ENCODE measurements at places on chromosomes 6 and 20.
A peak's percentile ranks its signal among the peaks of the same experiment; 100 is the strongest.

- no peak for DNase-seq
These were observed 808 bp downstream of the SDC4 start for GRCh38 chr20:45347297-45347935.

DNA sequence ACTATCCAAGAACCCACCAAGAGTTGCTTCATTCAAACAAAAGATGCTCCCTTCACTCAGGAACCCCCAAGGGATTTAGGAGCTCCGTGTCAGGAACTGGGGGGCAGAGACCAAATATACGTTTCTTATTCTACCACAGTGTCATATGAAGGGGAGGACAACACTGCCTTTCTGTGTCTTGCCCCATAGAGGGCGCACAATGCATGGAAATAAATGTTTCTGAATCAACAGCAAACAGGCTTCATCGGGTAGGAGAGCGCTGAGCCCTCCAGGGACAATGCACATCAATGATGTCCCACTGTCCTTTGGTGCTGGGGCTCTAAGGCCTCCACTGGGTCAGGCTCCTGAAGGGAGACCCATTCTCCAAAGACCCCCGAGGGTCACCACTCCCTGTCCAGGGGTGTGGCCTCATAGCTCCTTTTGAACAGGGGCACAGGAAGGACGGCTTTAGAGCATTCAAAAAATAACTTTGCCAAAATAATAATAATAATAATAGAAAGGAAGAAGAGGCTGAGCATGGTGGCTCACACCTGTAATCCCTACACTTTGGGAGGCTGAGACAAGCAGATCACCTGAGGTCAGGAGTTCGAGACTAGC is 31.1 kb downstream of the PLG start:
- DNase-seq = peak; percentile 43

DNA sequence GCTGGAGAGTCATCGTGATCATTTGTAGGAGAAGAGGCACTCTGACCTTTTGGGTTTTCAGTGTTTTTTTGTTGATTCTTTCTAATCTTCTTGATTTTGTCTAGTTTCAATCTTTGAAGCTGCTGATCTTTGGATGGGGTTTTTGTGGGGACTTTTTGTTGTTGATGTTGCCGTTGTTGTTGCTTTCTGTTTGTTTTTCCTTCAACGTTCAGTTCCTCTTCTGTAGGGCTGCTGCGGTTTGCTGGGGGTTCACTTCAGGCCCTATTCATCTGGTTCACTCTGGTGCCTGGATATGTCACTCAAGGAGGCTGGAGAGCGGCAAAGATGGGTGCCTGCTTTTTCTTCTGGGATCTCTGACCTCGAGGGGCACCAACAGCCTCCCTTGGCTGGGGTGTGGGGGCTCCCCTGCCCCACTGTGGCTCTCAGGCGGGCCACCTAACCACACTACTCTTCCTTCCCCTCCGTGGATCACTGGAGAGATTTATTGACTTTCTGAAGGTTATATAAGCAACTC is 21.5 kb upstream of the TMEM244 start:
- no peak for DNase-seq

GRCh38 chr20:38685853-38686473 is 38.3 kb upstream of the SLC32A1 start:
- DNase-seq = peak; percentile 47

GRCh38 chr6:105733556-105734162 is 330.8 kb upstream of the PREP start:
- no peak for DNase-seq

DNA sequence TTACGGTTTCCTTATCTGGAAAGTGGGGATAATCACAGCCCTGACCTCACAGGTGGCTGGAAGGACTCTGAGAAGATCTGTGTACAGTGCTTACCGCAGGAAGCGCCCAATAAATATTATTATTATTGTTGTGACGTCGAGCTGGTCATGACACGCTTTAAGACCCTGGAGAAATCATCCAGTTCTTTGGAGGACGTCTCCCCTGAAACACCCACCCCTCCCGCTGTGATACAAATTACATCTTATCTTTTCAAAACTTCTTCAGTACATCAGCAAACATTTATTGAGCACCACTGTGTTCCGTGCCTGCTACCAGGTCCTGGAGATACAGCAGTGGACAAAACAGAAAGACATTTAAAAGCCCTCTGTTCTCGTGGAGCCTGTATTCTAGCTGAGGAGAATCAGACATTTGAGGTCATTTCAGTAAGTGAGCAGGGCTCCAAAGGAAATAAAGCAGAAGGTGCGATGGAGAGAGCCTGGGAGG is 118.7 kb downstream of the CEBPB start:
- DNase-seq = no peak

DNA sequence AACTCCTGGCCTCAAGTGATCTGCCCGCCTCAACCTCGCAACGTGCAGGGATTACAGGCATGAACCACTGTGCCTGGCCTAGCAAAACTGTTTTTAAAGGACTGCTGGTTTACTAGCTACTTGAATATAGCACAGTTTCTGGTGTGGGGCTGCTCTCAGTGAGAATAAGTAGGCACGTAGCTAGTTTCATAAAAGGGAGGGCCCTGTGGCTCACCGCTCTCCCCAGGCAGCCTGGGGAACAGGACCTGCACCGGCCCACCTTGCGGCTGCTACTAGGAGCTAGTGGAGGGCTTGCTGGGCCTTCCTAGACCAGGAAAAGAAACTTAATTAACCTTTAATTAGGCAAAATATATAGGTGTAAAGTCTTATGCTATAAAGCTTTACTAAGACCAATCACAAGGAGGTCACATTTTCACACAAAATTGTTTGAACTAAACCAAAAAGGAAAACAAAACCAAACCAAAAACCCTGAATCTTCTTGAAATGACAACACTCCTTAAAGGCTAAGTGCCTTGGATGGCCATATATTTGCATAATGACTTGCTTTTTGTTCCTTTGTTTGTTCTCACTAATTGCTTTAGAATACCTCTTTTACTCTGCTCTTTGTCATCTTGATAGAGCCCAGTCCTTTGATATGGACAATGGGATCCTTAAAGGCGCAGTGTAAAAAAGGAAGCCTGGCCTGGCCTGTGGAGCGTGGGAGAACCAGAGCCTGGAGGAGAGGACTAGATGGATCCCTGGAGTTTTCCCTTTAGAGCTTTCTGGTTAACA is 69.5 kb upstream of the SAMD5 start:
- no peak for DNase-seq

DNA sequence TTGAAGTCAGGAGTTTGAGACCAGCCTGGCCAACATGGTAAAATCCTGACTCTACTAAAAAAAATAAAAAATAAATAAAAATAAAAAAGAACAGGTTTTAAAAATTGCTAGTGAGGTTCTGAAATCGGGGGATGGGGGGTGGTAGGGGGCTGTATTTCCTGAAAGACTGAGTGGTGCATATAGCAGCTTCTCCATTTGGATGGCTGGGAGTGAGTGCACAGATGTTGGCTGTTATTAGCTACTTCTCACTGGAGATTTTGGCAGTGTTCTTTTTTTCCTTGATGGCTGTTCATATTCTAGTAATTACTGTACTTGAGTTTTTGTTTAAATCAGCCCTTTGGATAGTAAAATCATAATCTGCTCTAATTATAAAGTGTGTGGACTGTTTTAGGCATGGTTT is 79.8 kb downstream of the RTN4IP1 start:
- no peak for DNase-seq

DNA sequence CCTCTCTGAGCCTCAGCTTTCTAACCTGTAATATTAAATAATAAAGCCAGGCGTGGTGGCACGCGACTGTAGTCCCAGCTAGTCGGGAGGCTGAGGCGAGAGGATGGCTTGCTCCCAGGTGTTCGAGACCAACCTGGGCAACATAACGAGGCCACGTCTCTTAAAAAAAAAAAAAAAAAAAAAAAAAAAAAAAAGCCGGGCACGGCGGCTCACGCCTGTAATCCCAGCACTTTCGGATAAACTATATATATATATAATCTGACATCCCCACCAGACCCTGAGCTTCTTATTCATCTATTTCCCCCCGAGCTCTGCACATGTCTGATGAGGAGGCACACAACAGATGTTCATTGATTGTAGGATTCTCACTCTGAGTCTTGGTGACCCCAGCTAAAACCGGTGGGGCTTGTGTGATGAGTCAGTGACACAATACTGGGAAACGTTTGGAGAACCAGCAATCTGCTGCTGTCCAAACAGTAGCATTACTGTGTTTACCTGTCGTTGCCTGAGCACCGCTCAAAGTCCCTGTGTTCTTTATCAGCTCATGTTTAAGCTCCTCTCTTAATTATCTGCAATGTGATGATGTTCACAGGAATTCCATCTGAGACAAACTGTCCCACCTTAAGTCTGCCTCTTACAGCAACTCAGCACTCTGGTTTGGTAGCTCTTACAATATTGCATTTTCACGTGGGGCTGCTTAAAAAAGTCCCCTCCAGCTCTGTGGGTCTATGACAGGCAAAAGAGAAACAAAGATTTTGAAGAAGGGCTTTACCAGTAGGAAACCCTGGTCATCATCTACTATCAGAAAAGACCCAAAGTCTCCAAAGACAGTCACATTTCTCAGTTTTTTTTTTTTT is 1.0 kb upstream of the SPATA2 start:
- peak; percentile 35 for DNase-seq

GRCh38 chr6:50836231-50836630 is 17.6 kb downstream of the TFAP2B start:
- no peak for DNase-seq

DNA sequence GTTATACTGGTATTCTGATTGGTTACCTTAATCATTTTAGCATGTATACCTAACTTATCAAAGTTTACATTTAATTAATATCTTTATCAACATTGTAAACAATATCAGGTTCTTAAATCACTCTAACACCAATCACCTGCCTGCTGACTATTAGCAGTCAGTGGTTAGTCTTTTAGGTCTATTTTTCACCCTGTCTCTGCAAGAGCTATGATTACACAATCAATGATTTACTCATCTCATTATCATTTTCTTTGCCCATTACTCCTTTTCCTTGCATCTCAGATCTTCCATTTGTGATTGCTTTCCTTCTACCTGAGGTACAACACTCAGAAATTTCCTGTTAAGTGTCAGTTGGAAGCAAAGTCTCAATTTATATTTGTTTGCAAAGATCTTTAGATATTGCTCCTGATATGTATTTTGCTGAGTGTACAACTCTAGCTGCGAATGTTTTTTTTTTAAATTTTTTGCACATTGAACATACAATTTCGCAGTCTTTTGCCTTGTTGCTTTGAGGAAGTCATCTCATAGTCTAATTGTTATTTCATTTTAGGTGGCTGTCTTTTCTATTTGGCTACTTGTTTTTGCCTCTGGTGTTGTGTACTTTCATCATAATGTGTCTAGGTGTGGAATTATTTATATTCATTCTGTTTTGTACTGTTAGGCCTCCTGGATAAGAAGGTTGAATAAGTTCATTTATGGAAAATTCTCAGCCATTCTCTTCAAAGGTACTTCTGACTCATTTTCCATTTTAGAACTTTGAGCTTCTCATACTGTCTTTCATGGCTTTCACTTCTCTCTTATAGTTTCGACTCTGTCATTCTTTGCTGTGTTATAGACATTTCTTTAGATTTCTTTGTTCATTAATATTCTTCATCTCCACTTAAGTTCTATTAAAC is 104.9 kb upstream of the CEP162 start:
- DNase-seq = no peak

DNA sequence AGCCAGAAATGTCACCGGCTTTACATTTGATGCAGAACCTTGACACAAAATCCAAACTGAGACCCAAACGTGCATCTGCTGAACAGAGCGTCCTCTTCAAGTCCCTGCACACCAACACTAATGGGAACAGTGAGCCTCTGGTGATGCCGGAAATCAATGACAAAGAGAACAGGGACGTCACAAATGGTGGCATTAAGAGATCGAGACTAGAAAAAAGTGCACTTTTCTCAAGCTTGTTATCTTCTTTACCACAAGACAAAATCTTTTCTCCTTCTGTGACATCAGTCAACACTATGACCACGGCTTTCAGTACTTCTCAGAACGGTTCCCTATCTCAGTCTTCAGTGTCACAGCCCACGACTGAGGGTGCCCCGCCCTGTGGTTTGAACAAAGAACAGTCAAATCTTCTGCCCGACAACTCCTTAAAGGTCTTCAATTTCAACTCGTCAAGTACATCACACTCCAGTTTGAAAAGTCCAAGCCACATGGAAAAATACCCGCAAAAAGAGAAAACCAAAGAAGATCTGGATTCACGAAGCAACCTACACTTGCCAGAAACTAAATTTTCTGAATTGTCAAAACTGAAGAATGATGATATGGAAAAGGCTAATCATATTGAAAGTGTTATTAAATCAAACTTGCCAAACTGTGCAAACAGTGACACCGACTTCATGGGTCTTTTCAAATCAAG is 108.4 kb downstream of the RTN4IP1 start:
- DNase-seq = peak; percentile 88

GRCh38 chr20:49518576-49518975 is 36.1 kb upstream of the KCNB1 start:
- no peak for DNase-seq

DNA sequence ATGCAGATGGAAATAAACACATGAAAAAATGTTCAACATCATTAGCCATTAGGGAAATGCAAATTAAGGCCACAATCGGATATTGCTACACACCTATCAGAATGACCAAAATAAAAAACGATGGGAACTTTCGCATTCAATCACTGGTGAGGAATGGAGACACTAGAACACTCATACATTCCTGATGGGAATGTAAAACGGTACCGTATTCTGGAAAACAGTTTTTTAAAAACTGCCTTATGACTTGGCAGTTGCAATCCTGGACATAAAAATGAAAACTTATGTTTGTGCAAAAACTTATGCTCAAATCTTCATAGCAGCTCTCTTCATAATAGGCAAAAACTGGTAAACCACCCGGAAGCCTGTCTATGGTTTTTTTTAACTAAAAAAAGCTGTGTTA is 146.0 kb downstream of the CEBPB start:
- DNase-seq = no peak

DNA sequence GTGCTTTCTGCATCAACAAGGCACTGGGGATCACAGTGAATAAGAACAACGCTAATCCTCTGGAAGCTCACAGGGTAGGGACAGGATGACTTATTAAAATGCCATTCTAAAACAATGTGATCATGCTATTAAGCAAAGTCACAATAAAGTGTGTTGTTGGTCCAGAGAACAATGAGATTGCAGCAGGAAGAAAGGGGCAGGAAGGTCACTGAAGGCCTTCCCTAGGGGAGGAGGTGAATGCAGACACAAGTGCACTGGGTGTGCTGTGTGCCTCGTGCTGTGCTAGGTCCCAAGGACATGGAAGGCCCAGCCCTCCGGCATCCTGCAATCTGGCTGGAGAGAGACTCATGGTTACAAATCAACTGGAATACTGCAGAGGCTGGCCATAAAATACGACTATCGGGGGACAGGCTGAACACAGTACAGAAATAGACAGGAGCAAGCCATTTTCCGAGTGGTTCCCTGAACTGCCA is 55.7 kb downstream of the LYRM4 start:
- no peak for DNase-seq
